Activated gamma-delta T cell (primary cell): ENCODE measurements at places on chromosomes 3 and 15.

- DNase-seq: no peak
These were observed 125.6 kb downstream of the ETFA start for GRCh38 chr15:76185716-76186115.

- DNase-seq: no peak
These were observed 94.3 kb downstream of the UACA start for GRCh38 chr15:70669006-70669602.

GRCh38 chr3:71785532-71786216 is 726 bp upstream of the PROK2 start:
- no peak for DNase-seq

GRCh38 chr3:127172781-127173515 is 20.0 kb upstream of the PRR23E start:
- no peak for DNase-seq

DNA sequence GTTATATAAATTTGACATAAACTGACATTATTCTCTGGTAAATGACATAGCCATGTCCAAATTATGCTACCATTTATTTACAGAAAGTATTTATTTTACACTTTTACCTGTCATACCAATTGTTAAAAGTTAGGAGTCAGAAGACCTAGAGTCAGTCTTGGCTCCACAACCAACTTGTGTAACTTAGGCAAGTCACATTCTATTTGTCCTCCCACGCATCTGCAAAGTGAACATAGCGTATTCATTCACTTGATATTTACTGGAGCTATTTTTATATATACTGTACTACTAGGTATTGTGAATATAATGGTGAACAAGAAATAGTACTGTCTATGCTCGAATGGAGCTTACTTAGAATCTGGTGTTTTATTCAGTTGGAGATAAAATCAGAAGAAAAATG is 78.7 kb downstream of the ZNF280D start:
- no peak for DNase-seq

DNA sequence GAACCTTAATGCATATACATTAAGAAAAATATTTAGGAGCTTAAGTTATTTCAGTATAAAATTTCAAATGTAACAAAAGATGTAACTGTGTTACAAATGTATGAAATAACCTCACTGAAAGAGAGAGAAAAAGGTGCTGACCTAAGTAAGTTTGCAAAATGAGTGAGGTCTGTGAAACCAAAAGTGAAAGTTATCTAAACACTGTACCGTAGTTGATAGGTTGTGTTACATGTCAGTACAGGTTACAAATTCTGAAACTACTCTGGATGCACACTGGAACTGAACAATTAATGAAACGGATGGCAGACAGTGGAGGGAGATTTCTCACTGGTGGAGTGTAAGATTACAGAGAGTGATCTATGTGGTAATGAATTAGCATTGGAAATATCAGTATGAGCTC is 420.7 kb downstream of the ZNF385D start:
- no peak for DNase-seq

DNA sequence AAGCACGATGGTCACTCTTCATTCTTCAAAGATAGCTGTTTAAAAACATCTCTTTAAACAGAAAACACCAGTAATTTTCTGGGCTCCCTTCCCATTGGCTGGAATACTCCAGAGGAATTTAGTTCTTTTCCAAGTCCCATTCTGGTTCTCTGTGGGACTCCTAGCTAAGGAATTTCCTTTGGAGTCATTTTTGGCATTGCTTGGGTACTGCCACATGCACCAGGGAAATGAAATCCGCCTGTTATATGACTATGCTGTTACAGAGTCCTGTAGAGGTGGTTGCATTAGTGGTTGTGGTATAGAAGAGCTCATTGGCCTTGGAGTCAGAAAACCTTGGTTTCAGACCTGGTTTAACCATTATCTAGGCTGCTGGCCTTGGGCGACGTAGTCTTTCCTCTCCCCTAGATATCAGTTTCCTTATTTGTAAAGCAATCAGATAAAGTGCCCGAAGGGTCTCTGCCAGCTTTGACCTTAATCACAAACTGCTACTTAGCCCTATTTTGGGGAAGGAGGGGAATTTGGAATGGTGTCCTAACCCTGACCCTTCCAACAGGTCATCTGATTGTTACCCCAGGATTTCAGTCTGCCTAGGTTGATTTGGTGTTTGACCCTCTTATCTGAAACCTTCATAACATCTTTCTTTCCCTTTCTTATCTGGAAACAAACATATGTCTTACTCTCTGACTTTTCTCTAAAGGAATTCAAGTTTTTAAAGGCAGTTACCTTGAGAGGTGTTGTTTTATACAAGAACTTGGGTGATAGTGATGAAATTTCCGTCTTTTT is 13.4 kb downstream of the RTP1 start:
- no peak for DNase-seq

- DNase-seq: no peak
These were observed 4.0 kb downstream of the TRIM71 start for GRCh38 chr3:32821686-32822296.

GRCh38 chr15:44956388-44956787 is at the start of gene TERB2:
TERB2 (plus strand) TSS chr15:44956687; CDS start chr15:44956719, 32 bp downstream.
- no peak for DNase-seq

DNA sequence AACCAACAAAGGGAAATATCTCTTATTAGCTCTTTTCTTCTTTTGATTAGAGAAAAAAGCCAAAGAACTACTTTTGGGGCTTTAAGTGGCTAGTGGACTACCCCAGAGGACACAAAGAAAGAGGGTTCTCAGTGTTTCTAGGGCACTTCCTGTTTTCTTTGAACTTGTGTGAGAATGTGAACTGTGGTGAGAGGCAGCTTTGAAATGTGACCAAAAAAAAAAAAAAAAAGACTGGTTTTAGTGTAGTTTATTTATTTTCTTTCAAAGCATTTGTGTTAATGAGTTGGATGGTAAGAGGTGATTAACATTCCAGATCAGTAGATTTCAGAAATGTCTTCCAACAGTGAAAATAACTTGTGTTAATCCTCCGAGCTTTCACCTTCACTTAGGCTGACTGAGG is 32.4 kb downstream of the SELENOT start:
- DNase-seq: no peak

DNA sequence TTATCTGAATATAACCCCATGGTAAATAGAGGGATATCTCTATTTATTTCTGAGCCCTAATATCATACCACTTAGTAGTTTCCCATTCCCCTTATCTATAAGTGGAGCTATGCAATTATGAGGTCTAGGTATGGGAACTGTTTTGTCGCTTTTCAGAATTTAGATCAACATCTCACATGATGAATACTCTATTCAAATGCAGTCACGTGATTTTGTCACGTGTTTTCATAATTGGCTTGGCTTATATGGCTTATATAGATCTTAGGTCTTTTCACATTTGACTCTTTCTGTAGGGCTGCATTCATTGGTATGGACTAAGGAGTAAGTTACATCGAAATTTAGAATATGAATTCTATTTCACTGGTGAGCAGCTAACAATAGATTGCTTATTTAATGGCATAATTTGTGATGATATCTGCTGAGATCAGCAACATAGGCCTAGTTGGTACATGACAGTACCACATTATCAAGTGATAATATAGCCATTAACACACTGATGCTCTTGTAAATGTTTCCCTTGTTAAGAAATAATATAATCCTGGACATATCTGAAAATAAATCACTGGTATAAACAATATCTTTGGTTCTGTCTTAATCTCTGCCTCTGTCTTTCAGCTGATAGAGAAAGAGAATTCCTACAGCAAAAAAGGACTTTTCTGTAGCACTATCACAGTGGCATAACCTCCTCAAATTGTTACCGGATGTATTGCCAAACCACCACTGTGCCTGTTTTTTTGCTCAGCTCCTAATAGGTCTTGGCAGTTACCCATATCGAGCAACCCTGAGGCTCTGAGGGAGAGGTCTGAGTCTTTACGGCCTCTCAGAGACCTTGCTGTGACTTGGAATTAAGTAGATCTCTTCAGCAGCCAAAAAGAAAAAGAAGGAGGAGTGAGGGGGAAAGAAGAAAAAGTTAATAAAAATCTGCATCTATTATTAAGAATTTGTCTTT is 357.1 kb downstream of the ZPLD1 start:
- DNase-seq: no peak

DNA sequence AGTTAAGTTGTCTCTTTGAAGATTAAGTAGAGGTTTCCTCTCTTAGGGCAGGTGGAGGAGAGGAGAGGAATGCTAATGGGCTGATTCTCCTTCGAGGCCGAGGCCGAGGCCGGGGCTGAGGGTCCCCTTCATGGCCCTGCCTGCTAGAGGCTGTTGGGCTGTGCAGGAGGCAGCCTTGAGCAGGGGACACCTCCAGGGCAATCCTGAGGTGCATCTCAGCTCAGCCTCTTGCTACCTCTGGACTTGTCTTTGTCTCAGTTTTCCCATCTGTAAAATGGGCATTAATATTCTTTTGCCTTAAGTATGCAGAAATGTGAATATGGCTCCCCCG is 97.7 kb upstream of the PRR20G start:
- no peak for DNase-seq

DNA sequence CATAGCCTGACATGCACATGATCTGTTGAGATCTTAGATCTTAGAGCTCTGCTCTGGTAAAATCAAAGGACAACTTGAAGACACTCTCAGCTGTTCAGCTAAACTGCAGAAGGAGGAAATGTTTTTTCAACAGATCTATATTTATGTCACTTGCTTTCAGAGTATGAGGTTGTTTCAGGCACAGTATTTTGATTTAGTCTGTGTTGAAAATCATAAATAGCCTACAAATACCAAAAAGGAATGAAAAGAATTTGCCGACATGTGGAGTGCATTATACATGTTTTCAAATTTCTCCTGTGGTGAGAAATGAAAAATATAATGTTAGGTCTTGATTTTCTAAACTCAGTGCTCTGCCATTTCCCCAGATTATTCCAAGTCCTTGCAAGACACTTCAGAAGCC is 1118.4 kb downstream of the TBL1XR1 start:
- DNase-seq: no peak

GRCh38 chr3:120272286-120272685 is 12.7 kb downstream of the GPR156 start:
- DNase-seq: no peak

GRCh38 chr3:124770336-124771082 is 40.3 kb downstream of the UMPS start:
- DNase-seq: no peak

DNA sequence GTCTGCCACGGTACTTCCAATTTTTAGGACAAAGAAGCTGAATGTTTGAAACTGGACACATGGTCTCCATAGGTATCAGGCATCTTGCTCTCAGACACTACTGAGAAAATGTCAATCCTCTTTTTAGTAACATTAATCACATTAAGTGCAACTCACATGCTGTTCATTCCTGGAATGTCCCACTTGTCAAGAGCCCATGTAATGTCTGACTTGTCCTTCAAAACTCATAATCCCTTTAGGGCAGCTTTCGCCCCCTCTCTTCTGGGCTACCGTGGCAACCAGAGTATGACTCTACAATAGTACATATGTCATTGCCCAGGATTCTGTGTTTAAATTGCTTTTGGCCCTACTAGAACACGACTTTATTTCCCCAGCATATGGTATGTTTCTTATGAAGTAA is 12.3 kb downstream of the NUDT16 start:
- no peak for DNase-seq

- no peak for DNase-seq
These were observed 39.0 kb downstream of the MYH15 start for GRCh38 chr3:108471426-108471825.

DNA sequence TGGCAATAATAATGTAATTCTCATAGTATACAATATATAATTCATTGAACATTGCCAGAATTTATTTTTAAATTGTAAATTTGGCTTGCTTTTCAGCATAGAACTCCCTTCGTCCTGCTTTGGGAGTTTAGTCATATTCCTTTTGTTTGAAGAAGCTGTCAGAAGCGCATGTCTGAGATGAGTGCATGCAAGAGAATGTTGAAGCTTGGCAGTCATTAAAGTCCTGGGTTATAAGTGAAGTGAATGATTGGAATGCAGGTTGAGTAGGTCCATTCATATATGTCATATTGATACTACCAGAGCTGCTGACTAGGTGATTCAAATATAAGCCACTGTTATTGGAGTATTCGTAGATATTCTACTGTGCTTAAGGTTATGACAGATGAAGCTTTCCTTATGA is 243.6 kb upstream of the MDFIC2 start:
- no peak for DNase-seq

DNA sequence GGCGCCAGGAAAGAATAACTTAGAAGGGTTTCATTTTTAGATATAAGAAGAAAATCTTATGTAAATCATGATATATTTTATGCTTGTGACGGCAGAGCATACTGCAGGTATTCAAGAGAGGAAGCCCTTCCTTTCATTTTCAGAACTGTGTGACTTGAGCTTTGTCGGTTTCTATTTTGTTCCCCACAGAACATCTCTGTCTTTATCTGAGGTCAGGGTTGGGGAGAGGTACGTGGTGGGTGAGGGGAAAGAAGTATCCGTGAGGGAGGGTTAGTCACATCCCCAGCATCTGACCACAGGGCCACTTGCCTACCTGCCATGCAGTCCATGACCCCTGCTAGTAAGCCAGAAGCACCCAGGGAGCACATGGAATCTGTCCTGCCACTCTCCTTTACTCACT is 126.5 kb downstream of the DGKG start:
- DNase-seq: no peak

DNA sequence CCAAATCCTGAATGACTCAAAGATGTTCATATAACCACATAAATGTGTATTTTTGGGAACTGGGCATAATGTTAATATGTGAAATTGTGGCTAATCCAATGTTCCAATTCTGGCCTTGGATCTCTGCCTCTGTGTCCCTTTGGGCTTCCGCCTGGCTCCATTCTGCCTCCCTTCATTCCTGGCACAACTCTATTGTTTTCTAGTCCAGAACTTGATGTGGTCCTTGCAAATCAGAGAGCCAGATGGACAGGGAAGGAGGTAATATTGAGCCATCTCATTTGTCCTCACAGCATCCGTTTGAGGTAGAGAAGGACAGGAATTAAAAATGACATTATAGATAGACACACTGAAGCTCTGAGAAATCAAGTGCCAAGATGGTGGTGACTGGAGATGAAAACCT is 355.7 kb upstream of the TBL1XR1 start:
- no peak for DNase-seq

DNA sequence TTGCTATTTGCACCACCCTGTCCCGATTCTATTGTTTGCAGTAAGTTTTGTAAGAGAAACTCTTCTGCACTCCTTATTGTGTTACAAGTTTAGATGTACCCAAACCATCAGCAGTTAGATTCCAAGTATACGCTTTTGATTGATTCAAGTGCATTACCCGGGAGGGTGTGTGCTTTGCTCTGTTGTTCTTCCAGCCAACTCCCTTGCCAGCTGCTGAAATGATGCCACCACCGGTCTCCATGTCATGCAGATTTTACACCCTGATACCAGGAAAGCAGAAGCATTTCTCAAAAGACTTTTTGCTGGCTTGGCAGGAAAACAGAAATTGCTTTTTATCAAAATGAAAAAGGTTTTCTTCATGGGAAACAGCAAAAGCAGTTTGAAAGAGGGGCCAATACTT is 1006.6 kb upstream of the CFAP20DC start:
- no peak for DNase-seq
